ENCODE measurements at places on chromosomes 2 and 18.
A peak's percentile ranks its signal among the peaks of the same experiment; 100 is the strongest.

DNA sequence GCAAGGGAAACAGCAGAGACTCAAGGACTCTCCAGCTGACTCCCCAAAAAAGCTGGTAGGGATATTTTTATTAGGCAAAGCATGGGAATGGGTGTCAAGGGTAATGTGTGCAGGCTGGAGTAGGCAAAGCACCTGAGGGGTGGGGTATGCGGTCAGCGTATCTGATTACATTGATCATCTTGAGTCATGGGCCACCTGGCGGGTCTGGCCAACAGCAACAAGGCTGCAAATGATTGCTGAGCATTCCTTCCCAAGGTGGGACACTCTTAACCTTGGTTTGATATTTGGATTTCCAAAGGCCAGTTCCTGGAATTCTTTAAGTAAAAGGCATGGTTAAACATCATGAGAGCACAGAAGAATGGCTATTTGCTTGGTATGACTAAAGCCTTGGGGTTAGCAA, 32.6 kb upstream of the CCBE1 start:
- no peak for DNase-seq

GRCh38 chr2:109721626-109722025, 72.5 kb upstream of the RGPD5 start:
- no peak for DNase-seq

DNA sequence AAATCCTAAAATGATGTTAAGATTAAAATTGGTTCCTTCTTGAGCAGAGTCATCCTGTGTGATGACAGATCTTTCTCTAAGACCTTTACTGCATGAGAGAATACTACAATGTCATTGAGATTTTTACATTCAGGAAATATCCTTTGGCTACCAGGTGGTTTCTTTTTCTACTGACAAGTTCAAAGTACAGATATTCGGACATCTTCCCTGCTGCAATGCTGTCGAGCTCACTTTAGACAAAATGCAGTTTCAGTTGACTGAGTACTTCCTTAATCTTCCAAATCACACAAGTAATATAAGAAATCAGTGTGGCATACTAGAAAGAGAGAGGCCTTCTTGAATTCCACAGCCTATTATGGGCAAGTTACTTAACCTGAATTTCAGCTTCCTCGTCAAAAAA, 207.9 kb upstream of the ACVR2A start:
- DNase-seq = no peak

- DNase-seq = peak; percentile 7
These were observed 249.9 kb downstream of the PLCL1 start for GRCh38 chr2:198054299-198054698.

GRCh38 chr2:39380525-39381150, 56.4 kb downstream of the MAP4K3 start:
- DNase-seq = no peak

DNA sequence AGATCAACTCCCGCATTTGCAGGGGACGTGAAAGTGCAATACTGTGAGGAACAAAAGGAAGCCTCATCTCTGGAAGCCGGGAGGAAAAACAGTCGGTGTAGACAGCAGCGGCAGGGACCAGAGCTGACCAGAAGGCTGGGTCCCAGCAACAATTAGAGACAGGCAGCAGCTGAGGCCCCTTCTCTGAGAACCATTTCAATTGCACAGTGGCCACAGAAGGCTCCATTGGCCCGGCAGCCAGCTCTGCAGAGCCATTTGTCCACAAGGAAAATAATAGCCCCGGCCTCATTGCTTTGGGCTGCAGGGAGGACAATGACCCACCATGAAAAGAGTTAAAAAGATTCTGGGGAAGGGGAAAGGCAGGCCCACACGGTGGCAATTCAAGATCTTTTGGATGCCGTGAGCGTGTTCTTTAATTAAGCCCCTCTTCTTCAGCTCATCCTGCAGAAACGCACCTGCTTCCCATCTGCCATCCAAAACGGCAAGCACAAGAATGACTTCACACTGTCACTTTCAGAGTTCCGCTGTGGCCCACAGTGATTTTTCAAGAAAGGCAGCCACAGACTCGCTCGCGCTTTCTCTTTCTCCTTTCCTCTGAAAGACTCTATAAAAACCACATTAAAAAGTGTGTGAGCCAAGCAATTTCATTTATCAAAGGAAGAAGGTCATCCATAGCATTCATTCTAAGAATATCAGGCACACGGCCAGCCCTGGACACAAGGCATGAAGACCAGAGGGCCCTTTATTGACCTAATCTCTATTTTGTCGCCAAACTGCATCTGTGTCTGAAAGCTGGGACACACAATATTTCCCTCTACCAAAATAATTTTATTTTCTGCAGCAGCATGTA, 293.6 kb downstream of the SOX11 start:
- no peak for DNase-seq

GRCh38 chr2:30422444-30423040, 24.5 kb upstream of the LCLAT1 start:
- no peak for DNase-seq

DNA sequence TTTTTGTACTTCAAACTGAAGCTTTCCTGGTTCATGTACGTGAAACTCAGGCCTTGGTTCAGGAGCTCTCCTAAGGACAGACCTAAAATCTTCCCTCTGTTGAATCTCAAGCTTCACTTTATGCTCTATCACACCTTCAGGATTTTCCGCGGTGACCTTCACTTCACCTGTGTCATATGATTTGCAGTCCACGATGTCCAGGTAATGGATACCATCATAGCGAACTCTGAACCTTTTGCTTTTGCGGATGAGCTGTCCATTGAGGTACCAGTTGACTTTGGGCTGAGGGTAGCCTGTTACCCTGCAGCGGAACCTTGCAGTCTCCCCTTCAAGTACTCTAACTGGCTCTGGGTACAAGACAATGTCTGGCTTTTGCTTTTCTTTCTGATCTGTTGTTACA, 31.2 kb downstream of the TTN start:
- no peak for DNase-seq

DNA sequence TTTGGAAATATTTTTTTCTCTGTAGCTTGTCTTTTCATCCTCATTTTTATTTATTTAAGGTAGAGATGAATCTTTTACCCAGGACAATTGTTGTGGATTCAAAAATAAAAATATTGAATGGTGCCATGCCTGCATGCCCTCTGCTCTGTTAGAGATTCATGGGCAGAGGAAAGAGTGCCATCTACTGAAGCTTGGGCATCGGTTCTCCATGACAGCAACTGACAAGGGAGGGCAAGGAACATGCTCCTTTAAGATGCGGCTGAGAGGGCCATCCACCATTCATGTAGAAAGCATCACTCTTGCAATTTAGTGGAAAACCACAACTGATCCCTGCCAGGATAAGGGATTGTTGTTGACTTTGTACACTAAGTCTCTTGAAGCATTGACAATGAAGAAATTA, 79.9 kb downstream of the PARD3B start:
- no peak for DNase-seq

DNA sequence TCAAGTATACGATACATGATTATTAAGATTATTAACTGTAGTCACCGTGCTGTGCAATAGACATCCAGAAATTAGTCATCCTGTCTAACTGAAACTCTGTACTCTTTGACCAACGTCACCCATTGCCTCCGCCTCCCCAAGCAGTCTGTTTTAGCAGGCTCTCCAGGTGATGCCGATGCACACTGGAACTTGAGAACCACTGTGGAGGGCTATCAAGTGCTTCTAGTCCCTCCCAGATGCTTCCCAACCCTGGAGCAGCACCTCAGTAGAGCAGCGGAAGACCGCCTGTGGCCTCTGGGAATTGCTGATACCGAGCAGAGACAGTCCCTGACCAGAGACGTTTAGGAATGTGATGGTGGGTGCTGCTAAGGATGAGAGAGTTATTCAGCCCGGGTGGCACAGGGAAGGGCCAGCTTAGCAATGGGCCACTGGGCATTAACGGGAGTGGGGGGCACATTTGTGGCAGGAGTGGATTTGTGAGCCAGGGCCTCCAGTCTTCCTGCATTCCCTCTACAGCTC, 50.7 kb downstream of the LIPG start:
- no peak for DNase-seq

GRCh38 chr2:48120759-48121242, 214.5 kb upstream of the FBXO11 start:
- no peak for DNase-seq
